ENCODE measurements at places on chromosomes 11 and 22. TPM values are rescaled to one million over a fixed set of nuclear protein-coding genes. Genes with fewer than 3 reads are reported as not detected.

The RHOG gene
- total RNA-seq, result 215 TPM

DNA sequence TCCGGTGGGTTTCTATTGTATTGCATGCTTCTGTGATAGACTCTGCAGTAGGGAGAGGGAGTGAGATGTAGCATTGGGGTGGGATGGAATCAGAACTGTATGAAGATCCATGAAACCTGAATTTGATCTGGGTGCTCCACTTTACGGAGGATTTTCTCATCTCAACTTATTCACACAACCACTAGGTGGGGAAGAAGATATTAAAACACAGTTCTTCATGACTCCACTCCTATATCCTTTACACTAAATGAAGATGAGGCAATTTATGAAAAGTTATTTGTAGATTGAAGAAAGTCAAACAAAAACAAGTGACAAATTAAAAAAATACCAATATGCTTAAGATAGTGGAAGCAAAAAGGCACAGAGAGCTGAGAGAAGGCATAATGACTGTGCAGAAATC, 92.6 kb upstream of the PDGFD start:
- no peak overlapping the region for H3K4me3 ChIP-seq
- no peak overlapping the region for H3K27ac ChIP-seq
- H3K27me3 ChIP-seq, result no peaks in the 10 kb centered on the region
- no peaks in the 10 kb centered on the region for H3K4me1 ChIP-seq

The CLP1 gene
- 15.1 TPM for total RNA-seq

DNA sequence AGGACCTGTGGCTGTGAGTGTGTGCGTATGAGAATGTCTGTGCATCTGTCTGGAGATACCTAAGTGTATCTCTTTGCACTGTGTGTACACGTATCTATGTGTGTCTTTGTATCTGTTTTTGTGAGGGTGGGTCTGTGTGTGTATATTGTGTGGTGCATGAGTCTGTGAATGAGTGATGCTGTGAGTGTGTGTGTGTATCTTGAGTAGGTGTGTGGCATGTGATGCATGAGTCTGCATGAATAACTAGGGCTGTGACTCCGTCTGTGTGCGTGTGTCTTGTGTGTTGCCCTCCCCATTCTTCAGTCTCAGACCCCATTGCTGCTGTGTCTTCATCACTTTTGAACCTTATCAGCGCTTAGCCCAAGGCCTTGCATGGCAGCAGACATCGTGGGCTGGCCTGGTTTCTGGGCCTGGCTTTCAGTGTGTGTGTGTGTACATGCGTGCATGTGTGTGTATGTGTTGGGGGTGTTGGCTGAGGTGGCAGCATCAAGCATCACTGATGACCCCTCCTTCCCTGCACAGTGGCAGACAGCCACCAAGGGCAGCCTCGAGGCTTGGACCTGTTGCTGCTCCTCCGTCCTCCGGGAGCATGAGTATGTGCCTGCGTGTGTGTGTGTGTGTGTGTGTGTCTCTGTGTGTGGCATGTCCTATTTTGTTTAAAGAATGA, 1.4 kb downstream of the SGSM1 start:
- H3K27me3 ChIP-seq, result peaks cover 16% of the 10 kb centered on the region
- H3K4me3 ChIP-seq, result no peak overlapping the region
- no peak for DNase-seq
- H3K27ac ChIP-seq, result no peak overlapping the region

DNA sequence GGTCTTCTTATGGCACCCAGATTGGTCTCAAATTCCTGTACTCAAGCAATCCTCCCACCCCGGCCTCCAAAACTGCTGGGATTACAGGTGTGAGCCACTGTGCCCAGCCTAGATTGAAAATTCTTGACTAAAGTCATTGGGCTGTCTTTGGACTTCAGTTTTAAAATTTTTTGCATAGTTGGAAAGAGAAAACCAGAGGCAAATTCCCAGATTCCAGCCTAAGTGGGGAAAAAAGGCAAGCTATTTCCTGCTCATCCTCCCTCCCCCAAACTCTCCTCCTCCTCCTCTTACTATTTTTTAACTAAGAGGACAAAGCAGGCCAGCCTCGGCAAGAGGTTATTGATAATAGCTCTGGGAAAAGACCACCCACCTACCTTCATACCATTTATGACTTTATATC, 78.6 kb upstream of the CLMP start:
- no peak for DNase-seq
- H3K27ac ChIP-seq, result no peak overlapping the region
- no peaks in the 10 kb centered on the region for H3K36me3 ChIP-seq

The CHRM1 gene
- not detected for total RNA-seq

DNA sequence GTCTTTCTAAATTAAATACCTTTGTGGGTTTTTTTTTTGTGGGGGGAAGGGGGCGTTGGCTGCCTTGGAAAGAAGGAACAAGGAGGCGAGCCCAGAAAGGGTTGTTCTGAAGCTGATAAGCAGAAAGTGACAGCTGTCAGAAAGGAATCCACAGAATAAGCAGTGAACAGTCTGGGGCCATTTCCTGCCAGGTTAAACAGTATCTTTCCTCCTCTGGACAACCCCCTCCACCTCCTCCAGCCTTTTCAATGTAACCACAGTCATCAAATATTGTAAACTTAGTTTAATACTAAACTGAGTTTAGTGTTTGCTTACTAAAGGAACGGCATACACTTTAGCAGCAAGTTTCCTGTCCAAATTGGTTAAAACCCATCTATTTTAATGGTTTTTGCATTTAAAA, 271.2 kb upstream of the SYN3 start:
- no peak overlapping the region for H3K27ac ChIP-seq
- no peak overlapping the region for H3K4me3 ChIP-seq
- H3K4me1 ChIP-seq, result no peaks in the 10 kb centered on the region
- no peaks in the 10 kb centered on the region for H3K36me3 ChIP-seq

DNA sequence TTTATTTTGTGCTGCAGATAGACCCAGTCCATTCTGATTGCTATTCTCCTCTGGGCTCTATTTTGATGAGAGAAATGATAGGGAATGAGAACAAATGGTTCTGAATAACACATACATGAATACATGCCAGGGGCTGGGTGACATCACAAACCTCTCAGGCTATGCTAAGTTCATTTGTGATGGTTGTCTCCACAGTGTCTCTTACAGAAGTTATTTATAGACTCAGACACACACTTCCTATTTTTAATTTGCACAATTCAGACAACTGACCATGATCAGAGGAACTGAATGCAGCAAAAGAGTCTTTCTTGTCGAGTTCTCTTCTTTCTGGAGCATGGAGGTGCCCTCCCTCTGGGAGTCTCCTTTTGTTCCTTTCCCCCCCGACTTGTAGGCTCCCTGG, 991.7 kb downstream of the OPCML start:
- H3K4me1 ChIP-seq, result no peaks in the 10 kb centered on the region
- H3K36me3 ChIP-seq, result no peaks in the 10 kb centered on the region
- no peaks in the 10 kb centered on the region for H3K27me3 ChIP-seq
- H3K4me3 ChIP-seq, result no peak overlapping the region
- no peak for DNase-seq

The EIF1AD gene
- 39.1 TPM for total RNA-seq

- H3K27ac ChIP-seq, result no peak overlapping the region
- H3K36me3 ChIP-seq, result peaks cover 2% of the 10 kb centered on the region
- H3K27me3 ChIP-seq, result no peaks in the 10 kb centered on the region
- H3K4me3 ChIP-seq, result no peak overlapping the region
Observed at GRCh38 chr22:44219101-44219870, 38.6 kb downstream of the PARVG start.

The DCDC1 gene
- total RNA-seq, result not detected

The FGF3 gene
- not detected for total RNA-seq

The RFPL3 gene
- total RNA-seq, result not detected

DNA sequence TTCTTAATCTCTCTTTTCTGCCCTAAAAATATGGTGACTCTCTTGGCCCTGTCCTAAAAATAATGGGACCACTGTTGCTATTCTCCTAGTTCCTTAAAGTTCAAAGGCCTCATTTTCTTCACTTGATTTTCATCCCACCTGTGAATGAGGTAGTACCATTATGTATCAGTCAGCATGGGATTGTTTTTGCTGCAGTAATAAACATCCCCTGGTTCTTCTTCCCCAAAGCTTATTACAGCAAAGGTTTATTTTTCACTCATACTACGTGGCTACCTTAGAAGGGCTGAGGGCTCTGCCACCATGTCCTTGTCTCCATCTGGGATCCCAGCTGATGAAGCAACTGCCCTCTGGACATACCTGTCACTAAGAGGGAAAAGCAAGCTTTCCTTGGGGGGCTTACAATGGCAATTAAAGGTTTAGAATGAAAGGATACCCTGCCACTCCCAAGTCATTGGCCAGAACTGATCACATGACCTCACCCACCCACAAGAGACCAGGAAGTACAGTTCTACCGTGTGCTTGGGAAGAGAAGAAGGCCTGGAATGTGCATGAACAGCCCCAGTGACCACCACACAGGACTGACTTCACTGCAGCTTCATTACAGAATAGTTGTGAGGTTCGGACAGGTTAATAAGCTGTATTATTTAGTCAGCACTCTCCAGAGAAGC, 7.8 kb downstream of the TTC38 start:
- no peak for DNase-seq
- peaks cover 3% of the 10 kb centered on the region for H3K36me3 ChIP-seq
- H3K27me3 ChIP-seq, result no peaks in the 10 kb centered on the region
- no peaks in the 10 kb centered on the region for H3K4me1 ChIP-seq

The SLC25A18 gene
- total RNA-seq, result not detected

- no peaks in the 10 kb centered on the region for H3K27me3 ChIP-seq
- no peak overlapping the region for H3K27ac ChIP-seq
- no peaks in the 10 kb centered on the region for H3K36me3 ChIP-seq
Observed at GRCh38 chr11:94838027-94838731, 70.0 kb downstream of the AMOTL1 start.

DNA sequence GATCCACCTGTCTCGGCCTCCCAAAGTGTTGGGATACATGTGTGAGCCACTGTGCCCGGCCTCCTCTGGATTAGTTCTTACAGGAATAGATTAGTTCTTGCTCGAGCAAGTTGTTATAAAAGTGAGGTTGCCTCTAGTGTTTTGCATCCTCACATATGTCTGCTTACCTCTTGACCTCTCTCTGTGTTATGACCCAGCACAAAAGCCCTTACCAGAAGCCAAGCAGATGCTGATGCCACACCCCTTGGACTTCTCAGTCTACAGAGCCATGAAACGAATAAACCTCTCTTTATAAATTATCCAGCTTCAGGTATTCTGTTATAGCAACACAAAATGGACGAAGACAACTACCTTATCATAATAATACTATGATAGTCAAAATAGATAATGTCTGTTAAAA, 22.4 kb upstream of the FDX1 start:
- H3K36me3 ChIP-seq, result no peaks in the 10 kb centered on the region
- no peaks in the 10 kb centered on the region for H3K27me3 ChIP-seq
- no peak overlapping the region for H3K27ac ChIP-seq
- no peak for DNase-seq
- H3K4me1 ChIP-seq, result no peaks in the 10 kb centered on the region

DNA sequence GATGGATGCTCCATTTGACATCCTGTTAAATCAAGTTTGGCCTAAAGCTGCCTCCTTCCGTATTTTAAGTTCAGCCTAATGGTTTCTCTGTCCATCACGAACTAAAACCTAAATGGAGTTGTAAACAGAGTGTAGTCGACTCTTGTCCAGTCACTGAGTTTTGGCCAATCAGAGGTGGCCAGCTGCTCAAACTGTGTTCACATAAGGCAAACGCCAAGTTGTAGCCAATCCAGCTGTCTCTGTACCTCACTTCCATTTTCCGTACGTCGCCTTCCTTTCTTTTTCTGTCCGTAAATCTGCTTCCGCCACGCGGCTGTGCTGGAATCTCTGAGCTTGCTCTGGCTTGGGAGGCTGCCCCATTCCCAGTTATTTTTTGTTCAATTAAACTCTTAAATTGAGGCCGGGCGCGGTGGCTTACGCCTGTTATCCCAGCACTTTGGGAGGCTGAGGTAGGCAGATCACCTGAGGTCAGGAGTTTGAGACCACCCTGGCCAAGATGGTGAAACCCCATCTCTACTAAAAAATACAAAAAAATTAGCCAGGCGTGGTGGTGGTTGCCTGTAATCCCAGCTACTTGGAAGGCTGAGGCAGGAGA, 20.7 kb upstream of the CARS1 start:
- H3K4me3 ChIP-seq, result no peak overlapping the region
- no peak for DNase-seq
- no peaks in the 10 kb centered on the region for H3K4me1 ChIP-seq
- H3K36me3 ChIP-seq, result no peaks in the 10 kb centered on the region
- H3K27ac ChIP-seq, result no peak overlapping the region

Measured in activated T-cell treated with anti-CD3 and anti-CD28 coated beads, Interleukin-2, amount 50 U/mL, for 72 hours (primary cell).